AG10803 (cell line): ENCODE measurements at places on chromosomes 4 and X.

- peak; percentile 37 for DNase-seq
Measured at GRCh38 chr4:74157154-74157553, 764 bp upstream of the MTHFD2L start.

DNA sequence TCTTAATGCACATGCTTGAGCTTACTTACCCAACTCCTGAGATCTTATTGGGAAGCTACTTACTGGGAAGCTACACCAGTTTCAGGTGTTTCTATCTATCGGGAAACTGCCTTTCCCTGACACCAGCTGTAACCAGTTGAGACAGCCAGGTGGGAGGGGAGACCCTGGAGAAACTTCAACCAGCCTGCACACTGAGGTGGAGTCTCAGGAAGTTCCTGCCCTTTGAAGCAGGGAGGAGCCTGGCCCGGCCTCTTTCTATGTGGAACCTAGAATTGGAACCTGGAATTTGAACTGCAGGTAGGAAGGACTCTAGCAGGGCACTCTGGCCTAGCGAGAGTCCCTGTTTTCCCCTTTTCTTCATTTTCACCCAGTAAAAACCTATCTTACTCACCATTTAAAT, 425.8 kb upstream of the PABPC4L start:
- DNase-seq: no peak

GRCh38 chr4:41528512-41529205, 9.3 kb upstream of the LIMCH1 start:
- DNase-seq: no peak

DNA sequence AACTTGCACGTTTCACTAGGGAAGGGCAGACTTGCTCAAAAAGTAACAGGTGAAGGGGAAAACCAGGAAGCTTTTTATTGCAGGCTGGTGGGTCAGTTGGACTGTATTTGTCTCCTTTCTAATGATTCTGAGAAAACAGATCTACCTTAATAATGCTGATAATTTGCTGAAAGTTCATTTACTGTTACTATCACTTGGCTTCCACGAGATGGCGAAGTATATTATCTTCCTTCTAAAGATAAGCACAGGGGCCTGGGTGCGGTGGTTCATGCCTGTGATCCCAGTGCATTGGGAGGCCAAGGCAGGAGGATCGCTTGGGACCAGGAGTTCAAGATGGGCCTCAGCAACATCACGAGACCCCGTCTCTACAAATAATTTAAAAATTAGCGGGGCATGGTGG, 16.4 kb downstream of the CCKAR start:
- DNase-seq: no peak

DNA sequence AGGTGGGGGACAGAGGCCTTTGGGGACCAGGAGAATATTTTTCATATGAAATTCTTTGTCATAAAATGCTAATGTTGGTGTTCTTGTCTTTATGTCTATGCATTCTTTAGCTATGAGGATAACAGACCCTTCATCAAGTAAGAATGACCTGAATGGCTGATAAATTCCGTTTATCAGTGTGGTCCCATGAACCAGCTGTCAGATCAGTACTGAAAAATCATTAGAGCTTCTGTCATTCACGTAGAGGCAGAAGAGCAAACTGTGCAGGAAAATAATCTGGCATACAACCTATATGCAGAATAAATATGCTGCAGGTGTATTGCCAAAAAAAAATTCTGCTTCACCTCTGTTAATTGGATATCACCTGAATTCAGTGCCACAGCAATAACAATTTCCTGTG, 828.6 kb downstream of the ADGRL3 start:
- no peak for DNase-seq

GRCh38 chrX:72620550-72621145, 48.0 kb upstream of the HDAC8 start:
- DNase-seq: peak; percentile 58

- DNase-seq: no peak
Measured at GRCh38 chrX:38105216-38105725, 98.9 kb downstream of the SYTL5 start.

- no peak for DNase-seq
Measured at GRCh38 chrX:150159537-150159936, 203.6 kb upstream of the MAMLD1 start.

DNA sequence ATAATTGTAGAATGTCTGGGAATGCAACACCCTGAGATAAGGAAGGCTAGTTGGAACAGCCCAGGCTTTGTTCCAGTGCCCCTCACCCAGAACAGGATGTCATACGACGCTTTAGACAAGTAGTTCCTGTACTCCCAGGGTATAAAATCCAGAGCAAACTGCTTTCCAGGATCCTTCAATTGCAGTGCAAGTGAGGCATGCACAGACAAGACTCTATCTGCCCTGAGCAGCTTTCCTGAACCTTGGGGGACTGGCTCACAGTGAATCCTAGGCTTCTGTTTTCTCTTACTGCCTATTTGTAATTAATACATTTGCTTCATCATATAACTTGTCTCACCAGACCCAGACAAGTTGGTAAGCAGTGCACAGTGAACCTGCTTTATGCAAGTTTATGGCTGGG, 48.4 kb upstream of the IL9R start:
- DNase-seq: no peak

- no peak for DNase-seq
Measured at GRCh38 chr4:48058617-48059530, 42.3 kb downstream of the NIPAL1 start.

GRCh38 chr4:185728893-185729292, 83.1 kb downstream of the SORBS2 start:
- DNase-seq: no peak

GRCh38 chr4:41129128-41129754, 85.1 kb downstream of the APBB2 start:
- no peak for DNase-seq

DNA sequence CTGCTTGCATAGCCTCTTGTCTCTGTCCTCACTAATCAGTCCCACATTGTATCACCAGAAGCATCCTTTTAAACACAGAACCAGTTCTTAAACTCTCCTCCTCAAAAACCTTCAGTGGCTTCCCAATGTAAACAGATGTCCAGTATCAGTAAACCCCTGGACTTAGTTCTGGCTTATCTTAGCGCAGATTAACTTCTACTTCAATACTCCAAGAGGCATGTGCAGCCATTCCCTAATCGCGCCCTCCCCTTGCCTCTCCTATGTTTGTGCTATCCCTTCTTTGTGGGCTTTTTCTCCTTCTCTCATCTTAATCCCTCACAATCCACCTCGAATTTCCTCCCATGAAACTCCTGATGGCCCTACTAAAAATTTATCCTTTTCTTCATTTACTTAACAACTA, 193.8 kb downstream of the FBXO8 start:
- DNase-seq: no peak

DNA sequence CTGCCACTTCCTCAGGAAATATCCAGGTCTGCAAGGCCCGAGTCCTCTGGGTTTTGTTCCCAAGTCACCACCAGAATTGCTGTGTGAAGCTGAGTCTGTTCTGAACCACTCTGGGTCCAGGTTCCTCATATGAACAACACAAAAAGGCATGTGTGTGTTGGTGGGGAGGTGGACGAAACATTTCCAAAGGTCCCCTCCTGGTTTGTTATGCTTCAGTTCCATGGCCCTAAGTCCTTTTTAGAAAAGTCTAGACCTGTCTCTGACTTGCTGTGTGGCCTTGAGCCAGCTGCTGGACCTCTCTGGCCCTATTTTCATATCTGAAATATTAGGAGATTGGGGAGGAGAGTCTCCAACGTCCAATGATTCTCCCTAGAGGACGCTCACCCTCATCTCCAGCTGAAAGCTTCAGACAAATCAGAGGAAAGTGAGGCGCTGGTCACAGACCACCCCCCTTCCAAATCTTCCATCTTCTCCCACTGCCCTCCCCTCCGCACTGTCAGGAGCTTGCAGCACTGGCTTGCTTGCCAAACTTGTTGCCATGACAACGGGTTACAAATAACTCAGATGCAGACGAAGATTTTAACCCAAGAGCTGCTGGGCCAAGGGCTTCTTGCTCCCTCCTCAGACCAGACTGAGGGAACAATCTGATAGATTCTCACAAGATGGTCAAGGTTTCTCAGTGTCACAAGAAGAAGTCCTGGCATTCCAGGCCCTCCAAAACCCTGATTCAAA, 64.5 kb downstream of the SMC1A start:
- peak; percentile 44 for DNase-seq

- no peak for DNase-seq
Measured at GRCh38 chr4:118905566-118905965, 16.9 kb downstream of the SYNPO2 start.

GRCh38 chrX:133151336-133151735, 54.4 kb upstream of the USP26 start:
- peak; percentile 1 for DNase-seq

DNA sequence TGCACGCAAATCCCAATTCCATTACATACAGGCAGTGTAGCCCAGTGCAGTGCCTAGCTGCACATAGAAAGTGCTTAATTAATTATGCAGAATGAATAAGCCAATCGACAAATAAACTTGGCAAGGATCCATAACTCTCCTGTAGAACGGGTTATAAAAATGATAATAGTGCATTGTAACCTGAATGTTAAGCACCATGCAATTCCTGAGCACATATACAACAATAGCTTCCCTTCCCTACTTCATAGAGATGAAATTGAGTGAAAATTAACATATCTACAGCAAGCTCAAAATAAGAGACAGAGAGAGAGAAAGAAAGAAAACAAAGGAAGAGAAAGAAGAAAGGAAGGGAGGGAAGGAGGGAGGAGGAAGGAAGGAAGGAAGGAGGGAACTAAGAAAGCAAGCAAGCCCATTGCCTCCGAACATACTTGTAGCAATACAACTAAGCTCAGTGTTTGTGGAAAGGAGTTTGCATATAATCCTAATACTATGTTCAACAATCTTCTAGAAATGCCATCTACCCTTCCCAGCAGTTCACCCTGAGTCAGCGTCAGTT, 1074.0 kb upstream of the LCORL start:
- DNase-seq: no peak

DNA sequence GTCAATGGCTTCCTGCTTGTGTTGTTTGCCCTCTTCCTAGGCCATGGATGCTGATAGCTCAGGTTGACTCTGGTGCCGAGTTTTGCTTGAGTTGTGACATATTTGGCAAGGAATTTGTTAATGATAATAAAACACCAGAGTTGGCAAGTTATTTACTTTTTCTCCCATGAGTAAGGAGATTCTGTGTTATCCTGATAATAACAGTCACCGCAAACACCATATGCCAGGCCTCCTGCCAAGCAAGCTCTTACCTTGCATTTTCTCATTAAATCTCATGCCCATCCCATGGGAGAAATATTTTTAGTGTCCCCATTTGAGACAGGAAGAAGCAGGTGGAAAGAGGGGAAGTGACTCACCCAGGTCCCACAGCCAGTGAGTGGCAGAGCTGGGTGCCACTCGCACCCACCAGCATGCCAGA, 67.4 kb upstream of the CLCN4 start:
- DNase-seq: no peak

- no peak for DNase-seq
Measured at GRCh38 chr4:71303287-71303686, 35.5 kb upstream of the SLC4A4 start.

DNA sequence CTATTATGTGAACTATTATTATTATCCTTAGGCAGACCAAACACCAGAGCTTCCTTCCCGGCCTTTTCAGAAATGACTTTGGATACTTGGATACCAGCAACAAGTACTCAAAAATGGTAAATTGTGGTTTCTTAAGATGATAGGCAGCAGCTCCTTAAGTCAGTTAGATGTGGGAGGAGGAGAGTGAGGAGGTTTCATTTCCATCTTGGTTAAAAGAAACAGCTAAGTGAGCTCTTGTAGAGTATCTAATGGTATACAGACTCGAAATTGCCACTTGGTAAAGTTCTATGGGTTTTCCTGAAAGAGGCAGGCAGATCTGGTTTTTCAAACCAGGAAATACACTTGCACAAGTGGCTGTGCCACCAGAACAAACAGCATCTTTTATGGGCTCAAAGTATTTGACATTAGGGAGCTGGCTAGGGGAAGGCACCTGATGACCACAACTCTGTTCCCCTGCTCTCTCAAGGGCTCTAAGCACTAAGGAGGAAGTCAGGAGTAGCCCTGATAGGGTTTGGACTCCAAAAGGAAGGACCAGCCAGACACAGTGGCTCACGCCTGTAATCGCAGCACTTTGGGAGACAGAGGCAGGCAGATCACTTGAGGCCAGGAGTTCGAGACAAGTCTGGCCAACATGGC, 130.9 kb downstream of the TMEM164 start:
- DNase-seq: no peak

DNA sequence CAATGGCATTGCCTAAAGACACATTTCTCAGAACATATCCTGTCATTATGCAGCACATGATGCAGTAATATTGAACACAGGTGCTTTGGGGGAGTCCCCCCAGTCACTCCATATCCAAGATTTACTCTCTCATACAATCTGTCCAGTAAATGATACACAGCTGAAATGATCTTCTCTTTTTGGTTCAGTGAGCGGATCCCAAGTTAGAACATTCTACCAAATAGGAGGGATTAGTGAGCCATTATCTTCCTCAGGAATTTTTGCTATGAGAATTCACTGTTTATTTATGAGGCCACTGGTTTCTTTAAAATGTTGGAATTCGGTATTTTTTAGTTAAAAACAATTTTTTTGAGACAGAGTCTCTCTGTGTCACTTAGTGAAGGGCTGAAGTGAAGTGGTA, 96.5 kb downstream of the TRAPPC11 start:
- DNase-seq: no peak

DNA sequence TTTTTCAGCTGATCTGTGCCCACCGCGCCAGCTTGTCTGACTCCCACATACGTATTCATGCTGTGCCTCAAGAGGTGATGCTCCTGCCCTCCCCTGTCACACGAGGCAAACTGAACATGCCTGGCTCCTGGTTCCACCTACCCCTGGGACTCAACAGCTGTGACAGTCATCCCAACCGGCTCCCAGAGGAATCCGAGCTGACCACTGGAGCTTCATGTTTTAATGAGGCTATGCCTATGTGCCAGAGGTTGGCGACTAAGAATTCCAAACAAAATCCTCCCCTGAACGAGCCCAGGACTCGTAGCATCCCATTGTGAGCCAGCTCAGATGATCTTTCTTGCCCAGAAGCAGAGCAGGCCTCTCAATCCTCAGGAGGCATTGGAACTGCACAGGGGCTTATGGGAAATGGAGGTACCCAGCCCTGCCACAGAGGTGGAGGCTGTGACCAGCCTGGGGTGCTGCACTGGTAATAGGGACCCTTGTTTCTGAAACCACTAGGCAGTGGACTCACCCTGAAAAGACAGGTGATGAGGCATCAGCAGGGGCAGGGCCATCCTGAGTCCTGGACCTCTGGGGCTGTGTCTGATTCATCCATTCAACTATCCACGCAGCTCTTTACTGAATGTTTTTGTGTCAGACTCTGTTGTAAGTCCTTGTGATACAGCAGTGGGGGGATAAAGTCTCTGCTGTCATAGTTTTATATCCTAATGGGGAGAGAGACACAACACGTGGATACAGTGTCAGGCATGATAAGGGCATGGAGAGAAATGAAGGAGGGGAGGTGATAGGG, 325.0 kb downstream of the EVC2 start:
- DNase-seq: no peak

GRCh38 chrX:82692991-82693390, 815.1 kb upstream of the POU3F4 start:
- DNase-seq: no peak

GRCh38 chrX:125203365-125203736, 116.3 kb upstream of the TEX13C start:
- no peak for DNase-seq

- DNase-seq: peak; percentile 50
Measured at GRCh38 chr4:74120086-74120485, 21.1 kb upstream of the CXCL2 start.

GRCh38 chr4:107120661-107121060, 84.5 kb upstream of the DKK2 start:
- peak; percentile 8 for DNase-seq

- DNase-seq: no peak
Measured at GRCh38 chrX:7263961-7264360, 116.0 kb upstream of the PUDP start.

GRCh38 chr4:85946821-85947220, 413.0 kb downstream of the MAPK10 start:
- no peak for DNase-seq

GRCh38 chr4:183905593-183906488, 734 bp downstream of the STOX2 start:
- peak; percentile 8 for DNase-seq
